Stimulated activated CD4-positive, alpha-beta T cell treated with anti-CD3 and anti-CD28 coated beads, Interleukin-15, amount 100 ng/mL, for 1 hour (primary cell): ENCODE measurements at places on chromosomes 2 and 18.

GRCh38 chr2:6524691-6525474 is 340.8 kb downstream of the CMPK2 start:
- no peak for DNase-seq

GRCh38 chr2:236026841-236027240 is 141.3 kb downstream of the GBX2 start:
- no peak for DNase-seq

GRCh38 chr2:174066871-174067270 is 101.7 kb upstream of the SP3 start:
- no peak for DNase-seq

DNA sequence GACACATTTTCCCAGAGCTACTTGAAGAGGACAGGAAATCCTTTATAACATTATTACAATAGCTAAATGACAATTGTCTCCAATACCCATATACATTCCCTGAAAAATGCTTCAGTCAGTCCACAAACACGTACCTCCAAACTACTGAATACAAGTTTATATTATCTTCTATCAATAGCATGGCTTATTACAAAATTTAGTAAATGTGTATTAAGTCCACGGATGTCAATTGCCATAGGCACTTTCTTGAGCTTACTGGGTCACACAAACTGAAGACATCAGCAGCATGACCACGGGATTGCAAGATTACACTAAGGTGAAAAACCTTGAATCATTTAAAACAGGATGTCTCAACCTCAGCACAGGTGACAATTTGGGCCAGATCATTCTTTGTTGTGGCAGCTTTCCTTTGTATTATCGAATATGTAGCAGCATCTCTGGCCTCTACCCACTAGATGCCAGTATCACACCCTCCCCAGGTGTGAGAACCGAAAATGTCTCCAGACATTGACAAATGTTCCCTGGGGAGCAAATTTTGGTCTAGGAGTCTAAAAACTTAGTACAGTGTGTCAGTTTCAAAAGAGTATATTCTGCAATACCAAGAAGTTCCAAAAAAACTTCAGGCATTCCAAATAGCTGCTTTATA is 1.4 kb downstream of the MBD2 start:
- DNase-seq: no peak

GRCh38 chr2:240111253-240111652 is 24.9 kb downstream of the COPS9 start:
- DNase-seq: no peak

- DNase-seq: no peak
These were observed 215.5 kb upstream of the RAB6C start for GRCh38 chr2:129763966-129764365.

GRCh38 chr18:45951016-45951714 is 16.0 kb downstream of the EPG5 start:
- no peak for DNase-seq

- no peak for DNase-seq
These were observed 241.6 kb downstream of the NEDD4L start for GRCh38 chr18:58285449-58286130.

DNA sequence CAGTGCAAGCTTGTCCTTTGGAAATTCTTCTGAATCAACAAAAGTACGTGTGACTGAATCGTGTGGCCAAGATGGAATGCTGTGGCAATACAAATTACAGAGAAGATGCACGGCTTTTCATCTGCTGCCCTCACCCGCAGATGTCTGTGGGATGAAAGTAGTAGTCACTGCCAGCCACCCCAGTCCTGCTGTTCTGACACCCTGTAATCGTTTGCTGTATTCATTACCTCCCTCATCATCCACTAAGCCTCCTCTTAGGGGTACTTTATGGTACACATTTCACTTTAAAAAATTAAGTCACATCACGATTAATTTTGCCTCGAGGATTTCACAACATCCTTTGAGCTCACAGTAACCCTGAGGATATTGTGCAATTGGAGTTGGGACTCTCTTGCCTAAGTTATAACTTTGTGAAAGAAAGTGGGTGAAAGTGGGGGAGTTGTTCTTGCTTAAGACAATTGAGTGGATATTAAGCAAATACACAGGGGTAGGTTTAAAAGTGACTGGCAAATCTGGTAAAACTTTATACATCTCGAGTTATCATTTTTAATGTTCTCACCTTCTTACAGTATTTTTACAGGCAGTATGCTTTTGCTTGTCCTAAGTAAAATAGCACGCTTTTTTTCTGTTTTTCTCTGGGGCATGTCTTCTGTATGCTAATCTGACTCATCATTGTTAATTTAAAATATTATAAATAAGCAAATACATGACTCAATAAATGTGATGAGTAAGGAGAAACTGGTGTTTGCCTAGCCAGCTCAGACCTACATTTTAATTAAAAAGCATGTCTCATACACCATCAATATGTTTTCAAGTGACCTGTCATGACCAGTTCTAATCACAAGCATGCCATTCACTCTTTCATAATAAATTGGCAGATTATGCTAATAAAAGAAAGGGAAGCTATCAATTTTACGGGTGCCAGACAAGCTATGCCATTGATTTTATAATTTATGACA is 680.9 kb downstream of the IRS1 start:
- no peak for DNase-seq

GRCh38 chr2:212089873-212090272 is 448.7 kb downstream of the ERBB4 start:
- DNase-seq: no peak

GRCh38 chr2:81984969-81985637 is 1680.6 kb upstream of the LRRTM1 start:
- no peak for DNase-seq

DNA sequence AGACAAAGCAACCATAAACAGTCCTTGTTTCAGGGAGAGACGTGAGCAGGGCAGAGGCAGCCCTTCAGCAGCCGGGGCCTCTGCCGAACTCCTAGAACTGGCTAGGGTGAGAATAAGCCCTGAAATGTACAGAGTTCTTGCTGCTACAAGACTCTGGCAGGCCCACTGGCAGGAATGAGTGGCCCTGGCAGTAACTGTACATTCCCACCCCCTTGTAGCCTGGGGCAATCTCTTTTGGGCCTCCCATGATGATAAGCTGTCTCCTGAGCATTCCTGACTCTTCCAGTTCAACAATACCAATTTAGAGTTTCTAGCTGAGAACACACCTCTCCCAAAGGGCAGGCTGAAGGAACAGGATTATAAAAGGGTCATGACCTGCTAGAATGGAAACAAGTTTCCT is 54.3 kb downstream of the HAUS1 start:
- no peak for DNase-seq

DNA sequence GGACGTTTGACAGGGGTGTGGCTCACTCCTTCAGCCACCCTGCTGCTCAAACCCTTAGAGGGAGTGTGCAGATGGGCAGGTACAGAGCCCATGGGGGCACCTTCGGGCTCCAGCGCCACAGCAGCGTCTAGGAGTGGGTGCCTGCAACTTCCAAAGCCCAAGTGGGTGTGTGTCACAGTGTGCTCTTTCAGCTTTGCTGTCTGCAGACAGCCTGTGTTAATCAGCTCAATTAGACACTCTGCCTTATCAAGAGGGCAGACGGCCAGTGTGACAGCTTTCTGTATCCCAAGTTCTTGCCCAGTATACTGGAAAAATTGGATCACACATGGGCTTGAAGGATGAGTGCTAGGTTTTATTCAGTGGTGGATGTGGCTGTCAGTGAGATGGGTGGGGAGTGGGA is 96.7 kb downstream of the AP1S3 start:
- DNase-seq: no peak

DNA sequence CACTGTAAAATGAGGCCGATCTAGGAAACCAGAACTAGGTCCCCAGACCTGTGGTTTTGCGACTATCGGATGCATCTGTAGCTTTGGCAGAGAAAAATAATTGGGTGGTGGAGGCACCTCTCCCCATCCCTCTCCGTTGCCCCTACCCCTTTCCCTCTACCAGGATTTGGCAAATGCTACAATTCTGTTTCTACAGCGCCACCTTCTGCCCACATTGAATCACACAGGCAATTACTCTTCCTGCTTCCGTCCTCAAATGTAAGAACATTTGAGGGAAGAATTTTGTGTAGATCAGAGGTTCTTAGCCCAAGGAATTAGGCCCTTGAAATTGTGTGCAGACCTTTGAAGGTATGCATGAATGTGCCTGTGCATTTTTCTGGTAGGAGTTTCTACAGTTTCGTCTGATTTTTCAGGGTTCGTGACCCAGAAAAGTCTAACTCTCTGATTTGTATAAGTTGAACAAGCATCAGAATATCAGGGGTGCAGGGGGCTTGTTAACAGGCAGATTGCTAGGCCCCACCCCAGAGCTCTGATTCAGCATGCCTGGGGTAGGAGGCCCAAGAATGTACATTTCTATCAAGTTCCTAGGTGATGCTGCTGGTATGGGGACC is 11.2 kb downstream of the ATP6V1B1 start:
- no peak for DNase-seq

GRCh38 chr2:239316562-239317465 is 84.0 kb downstream of the HDAC4 start:
- DNase-seq: no peak

DNA sequence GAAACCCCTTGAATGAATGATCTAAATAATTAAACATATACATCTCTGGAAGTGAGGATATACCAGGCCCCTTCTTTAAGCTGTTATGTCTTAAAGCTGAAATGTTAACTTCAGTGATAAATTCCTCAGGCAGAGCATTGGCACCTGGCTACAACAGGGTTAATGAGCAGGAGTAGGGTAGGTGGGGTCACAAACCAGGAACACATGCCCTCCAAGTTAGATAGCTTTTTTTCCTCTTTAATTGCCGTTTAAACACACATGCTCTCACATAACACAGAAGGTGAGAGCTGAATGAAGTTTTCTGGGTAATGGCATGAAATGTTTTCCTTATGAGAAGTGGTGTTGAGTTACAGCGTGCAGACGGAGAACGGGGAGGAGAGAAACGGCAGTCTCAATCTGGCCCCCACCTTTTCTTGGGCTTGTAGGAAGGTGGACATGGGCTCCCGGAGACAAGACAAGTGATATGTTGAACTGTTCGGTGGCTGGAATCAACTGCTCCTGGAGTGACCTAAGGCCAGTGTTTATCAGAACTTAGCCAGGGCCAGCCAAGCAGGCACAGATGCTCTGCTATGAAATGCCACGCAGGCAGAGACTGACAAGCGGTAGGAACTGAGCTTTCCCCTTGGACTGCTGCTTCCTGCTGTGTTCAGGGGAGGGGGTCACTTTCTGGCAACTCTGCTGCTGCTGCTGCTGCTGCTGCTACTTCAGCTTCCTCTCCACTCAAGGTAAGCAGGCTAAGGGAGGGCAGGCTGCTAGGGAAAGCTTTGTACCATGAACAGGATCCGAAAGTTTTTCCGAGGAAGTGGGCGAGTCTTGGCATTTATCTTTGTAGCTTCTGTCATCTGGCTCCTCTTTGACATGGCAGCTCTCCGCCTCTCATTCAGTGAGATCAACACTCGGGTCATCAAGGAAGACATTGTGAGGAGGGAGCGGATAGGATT is at the start of gene GALNT5:
Gene GALNT5, plus strand, starts transcription at position 394 of the 941 bp plus-strand sequence. Its CDS starts 378 bp downstream, at position 772.
- no peak for DNase-seq

DNA sequence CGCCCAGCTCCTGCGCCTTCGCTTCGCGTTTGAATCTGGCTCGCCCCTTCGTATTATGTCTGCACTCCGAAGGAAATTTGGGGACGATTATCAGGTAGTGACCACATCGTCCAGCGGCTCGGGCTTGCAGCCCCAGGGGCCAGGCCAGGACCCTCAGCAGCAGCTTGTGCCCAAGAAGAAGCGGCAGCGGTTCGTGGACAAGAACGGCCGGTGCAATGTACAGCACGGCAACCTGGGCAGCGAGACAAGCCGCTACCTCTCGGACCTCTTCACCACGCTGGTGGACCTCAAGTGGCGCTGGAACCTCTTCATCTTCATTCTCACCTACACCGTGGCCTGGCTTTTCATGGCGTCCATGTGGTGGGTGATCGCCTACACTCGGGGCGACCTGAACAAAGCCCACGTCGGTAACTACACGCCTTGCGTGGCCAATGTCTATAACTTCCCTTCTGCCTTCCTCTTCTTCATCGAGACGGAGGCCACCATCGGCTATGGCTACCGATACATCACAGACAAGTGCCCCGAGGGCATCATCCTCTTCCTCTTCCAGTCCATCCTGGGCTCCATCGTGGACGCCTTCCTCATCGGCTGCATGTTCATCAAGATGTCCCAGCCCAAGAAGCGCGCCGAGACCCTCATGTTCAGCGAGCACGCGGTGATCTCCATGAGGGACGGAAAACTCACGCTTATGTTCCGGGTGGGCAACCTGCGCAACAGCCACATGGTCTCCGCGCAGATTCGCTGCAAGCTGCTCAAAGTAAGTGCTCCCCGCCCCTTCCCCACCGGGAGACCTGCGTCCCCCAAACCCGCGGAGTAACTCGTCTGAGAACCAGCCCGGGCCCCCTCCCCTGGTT is 453 bp downstream of the KCNJ3 start:
- DNase-seq: no peak

DNA sequence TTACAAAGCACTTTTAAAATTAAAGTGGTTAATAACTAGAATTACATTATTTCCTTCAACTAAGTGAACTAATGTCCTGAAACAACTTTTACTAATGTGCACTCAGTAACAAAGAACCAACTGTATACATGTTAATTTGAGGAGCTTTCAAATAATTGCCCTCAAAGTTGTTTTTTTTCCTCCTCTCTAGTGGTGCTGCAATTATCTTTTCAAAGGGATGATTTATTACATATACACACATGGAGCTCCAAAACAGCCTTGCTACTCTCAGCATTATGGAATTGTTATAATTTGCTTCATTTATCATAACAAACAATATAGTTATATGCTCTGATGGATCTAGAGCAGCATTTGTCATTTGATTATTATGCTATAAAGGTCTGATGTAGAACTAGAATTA is 246.3 kb upstream of the RASGRP3 start:
- no peak for DNase-seq

- DNase-seq: no peak
These were observed 445 bp downstream of the MLPH start for GRCh38 chr2:237487496-237487895.

- DNase-seq: no peak
These were observed 24.3 kb downstream of the CERS6 start for GRCh38 chr2:168480356-168480755.

GRCh38 chr2:219448776-219449341 is 14.2 kb downstream of the SPEG start:
- no peak for DNase-seq
